ENCODE measurements at places on chromosomes 11 and 22.

DNA sequence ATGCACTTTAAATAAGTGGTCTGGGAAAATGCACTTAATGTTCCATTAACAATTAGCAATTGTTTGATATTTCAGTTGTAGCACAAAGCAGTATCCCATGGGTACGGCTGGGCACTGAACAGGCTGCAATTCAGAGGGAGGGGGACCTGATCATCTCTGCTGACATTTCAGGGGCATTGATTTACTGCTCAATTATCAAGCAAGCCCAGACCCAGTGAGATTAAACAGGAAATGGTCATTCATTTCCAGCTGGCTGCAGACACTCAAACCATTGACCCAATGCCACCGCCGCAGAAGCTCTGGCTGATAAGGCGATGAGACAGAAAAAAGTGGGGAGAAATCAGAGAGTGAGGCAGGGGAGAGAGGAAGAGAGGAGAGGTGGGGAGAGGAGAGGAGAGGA, 1.2 kb downstream of the GPR83 start:
- no peak for DNase-seq

- DNase-seq = peak; percentile 8
Measured at GRCh38 chr11:116895048-116895757, 57.8 kb upstream of the APOA1 start.

DNA sequence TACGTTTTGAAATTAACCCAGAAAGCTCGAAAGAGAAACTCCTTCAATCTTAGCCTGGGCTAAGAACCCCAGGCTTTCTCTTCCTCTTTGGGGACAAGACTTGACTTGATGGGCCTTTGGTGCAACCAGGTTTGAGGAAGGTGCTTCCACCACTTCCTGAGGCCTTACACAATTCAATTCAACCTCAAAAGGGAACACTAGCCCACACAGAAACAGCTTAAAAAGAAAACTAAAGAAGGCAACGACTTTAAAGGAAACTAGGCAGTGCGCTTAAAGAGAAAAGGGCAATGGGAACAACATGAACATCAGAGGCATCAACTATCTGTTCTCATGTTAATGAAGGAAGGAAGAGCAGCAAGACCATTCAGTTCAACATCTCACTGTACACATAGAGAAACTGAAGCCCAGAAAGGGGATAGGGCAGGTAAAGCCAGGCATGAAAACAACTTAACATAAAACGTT, 24.8 kb downstream of the PAK1 start:
- DNase-seq = no peak

- no peak for DNase-seq
Measured at GRCh38 chr11:88310246-88310645, 27.3 kb downstream of the CTSC start.

DNA sequence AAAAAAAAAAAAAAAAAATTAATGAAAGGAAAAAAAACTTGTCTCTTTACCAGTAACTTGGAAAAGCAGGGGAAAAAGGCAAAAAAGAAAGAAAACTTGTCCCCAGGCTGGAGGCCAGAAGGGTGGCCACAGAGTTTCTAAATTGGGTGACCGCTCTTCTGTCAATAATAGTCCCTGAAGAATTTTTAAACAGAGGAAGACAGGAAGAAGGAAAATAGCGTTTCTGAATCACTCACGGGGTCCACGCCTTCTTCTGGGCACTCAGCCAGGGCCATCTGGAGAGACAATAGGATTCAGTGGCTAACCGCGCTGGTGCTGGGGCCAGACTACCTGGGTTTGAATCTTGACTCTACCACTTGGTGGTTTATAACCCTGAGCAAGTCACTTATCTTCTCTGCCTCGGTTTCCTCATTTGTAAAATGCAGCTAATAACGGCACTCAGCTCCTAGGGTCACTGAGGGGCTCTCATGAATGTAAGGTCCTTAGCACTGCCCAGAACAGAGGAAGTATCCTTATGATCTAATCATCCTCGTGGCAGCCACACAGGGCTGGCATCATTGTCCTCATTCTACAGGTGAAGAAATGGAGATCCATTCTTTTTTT, 7.0 kb downstream of the C11orf86 start:
- peak; percentile 49 for DNase-seq

GRCh38 chr11:1205987-1206331, 16.9 kb upstream of the MUC5B start:
- DNase-seq = no peak

DNA sequence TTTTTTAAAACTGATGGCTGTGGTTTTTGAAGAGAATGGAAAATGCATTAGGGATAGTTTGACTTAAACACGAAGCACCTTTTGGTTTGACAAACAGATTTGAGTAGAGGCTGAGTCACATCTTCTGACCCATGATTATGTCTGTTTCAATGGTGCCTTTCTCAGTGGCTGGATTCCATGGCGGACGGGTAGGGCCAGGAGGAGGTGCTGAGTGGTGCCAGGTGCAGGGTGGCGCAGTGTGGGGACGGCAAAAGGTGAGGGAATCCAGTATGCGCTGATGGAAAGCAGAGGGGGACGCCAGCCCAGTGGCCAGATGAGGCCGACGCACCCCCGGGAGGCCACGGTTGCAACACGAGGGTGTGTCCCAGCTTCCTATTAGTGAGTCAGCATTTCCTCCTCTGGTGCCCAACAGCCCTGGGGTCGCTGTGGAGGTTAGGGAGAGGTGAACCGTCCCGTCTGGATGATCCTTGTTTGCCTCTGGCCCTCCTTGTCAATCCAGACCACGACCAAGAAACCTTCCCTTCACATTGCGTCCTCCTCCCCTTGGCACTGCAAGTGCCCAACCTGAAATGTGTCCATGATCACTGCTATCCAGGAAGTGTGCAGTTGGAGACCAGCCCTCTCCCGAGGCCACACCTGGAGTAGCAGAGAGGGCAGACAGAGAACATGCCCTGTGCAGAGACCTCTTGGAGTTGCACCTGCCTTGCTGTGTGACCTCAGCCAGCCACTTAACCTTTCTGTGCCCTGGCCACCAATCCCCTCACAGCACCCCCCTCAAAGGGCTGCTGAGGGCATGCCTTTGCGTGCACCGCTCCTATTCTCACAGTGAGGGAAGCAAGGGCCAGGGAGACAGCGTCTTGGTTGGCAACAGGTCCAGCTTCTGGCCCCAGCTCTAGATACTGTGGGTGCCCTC, 32.5 kb upstream of the ATXN10 start:
- DNase-seq = no peak

GRCh38 chr22:39907605-39908097, 6.8 kb downstream of the GRAP2 start:
- no peak for DNase-seq

DNA sequence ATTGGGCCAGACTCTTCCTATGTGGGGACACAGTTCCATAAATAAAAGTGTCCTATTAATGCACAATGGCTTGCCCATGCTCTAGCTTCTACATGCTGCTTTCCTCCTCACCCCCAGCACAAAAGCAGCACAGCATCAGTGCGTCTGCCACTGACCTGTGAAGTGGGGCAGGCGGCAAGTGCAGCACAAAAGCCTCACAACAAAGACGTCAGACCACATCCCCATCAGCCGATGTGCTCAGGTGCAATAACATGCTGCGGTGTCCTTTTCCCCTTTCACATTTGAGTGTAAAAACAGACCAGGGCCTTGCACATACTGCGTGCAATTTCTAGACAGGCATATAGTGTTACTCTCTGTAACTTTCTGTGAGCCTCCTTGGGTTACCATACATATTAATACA, 12.8 kb downstream of the DKK3 start:
- no peak for DNase-seq

DNA sequence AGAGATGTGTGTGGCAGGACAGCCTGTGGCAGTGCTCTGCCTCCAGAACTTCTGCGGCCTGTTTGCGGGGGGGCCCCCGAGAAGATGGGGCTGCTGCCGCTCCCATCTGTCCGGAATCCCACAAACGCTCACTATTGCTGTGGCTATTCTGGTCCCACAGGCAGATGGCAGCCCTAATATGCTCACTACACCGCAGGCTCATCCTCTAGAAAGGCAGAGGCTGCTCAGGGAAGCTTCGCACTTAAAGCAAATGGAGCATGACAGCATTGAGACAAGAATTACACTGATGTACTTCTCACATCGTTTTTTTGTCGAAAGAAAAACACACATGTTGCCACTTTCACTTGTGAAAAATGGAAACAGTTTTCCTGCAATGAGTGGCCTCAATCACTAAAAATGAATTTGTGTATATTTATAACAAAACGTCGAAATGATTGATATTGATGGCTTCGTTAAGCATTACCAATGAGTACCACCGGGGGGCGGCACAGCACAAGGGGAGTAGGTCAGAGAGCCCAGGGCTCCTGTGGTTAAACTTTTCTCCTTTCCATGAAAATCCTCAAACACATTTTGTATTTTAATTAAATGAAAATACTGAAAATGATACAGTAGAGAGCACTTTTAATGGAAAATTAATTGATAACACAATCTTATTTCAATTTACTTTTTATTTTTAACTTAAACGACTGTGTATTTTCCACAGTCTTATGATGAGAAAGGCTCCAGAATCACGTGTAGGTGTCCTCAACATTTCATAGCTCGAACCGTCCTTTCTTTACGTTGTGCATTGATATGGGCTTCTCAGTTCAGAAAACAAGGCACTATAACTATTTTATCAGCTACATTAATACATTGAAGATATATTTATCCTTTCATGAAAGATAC, 69.1 kb downstream of the CTTN start:
- DNase-seq = peak; percentile 89

- no peak for DNase-seq
Measured at GRCh38 chr11:64011371-64011770, 24.4 kb upstream of the FLRT1 start.

GRCh38 chr22:27892064-27892463, 27.0 kb downstream of the PITPNB start:
- DNase-seq = no peak

GRCh38 chr11:128908391-128909246, 17.5 kb downstream of the KCNJ5 start:
- DNase-seq = no peak

GRCh38 chr22:26553056-26553752, 36.7 kb downstream of the TPST2 start:
- peak; percentile 73 for DNase-seq

DNA sequence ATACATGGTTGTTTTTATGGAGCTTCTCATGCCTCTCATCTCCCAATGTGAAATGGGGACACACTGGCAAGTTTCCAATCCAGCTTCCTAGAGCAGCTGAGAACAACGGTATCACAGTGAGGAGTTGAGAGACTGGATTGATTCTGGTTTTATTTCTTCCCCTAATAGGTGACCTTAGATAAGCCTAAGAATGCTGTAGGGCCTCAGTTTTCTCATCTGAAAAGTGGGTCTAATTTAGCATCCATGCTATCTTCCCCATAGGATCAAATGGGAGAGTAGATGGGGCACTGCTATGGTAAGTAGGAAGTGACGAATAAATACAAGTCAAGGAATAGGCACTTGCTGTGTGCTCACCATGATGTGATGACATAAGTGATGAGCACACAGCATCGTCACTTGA, 61.1 kb upstream of the PHOX2A start:
- DNase-seq = no peak

GRCh38 chr11:45658292-45658991, 7.0 kb downstream of the CHST1 start:
- no peak for DNase-seq

- DNase-seq = no peak
Measured at GRCh38 chr11:76835928-76836612, 24.6 kb upstream of the ACER3 start.

GRCh38 chr22:39362932-39363331, 13.1 kb downstream of the SYNGR1 start:
- no peak for DNase-seq

- no peak for DNase-seq
Measured at GRCh38 chr11:13054278-13054677, 45.2 kb downstream of the RASSF10 start.

- no peak for DNase-seq
Measured at GRCh38 chr11:31805037-31805628, 6.0 kb downstream of the PAX6 start.

GRCh38 chr22:44940130-44940529, 69.7 kb downstream of the PHF21B start:
- DNase-seq = no peak

GRCh38 chr11:43440486-43440885, 81.8 kb downstream of the TTC17 start:
- DNase-seq = no peak

DNA sequence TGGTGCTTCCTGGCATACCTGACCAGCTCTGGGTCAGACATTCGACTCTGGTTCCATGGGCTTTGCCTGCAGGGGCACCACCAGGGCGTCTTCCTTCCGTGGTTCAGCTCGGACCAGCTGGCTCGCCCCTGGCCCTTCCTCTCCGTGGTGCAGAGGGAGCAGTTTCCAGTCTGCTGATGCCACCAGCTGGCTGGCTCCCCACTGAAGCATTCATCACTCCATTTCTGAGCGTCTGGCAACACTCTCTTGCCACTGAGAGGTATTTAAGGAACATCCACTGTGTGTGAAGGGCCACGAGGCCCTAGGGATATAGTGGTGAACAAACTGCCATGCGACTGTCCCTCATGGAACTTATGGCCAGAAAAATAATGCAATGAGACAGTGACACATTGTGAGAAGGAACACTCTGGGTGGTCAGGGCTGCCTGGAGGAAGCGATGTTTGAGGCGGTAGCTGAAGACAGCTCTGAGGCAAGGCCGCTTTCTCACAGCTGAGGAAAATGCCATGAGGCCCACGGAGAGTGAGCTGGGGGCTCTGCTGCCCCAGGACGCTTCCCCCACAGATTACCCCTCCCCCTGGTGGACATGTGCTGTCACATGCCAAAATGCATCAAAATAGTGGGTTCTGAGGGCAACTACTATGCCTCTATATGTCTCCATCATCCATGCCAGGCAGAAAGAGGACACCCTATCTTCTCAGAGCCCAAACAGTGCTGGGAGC, 44.9 kb upstream of the ARFGAP3 start:
- peak; percentile 29 for DNase-seq

- no peak for DNase-seq
Measured at GRCh38 chr22:26463101-26463661, 20.4 kb downstream of the HPS4 start.

- DNase-seq = peak; percentile 55
Measured at GRCh38 chr22:41274856-41275255, 11.1 kb downstream of the RANGAP1 start.

- DNase-seq = no peak
Measured at GRCh38 chr11:92552942-92553341, 328.3 kb downstream of the FAT3 start.

Measured in SK-MEL-5 (cell line).